ENCODE measurements at places on chromosomes 11 and 22.

DNA sequence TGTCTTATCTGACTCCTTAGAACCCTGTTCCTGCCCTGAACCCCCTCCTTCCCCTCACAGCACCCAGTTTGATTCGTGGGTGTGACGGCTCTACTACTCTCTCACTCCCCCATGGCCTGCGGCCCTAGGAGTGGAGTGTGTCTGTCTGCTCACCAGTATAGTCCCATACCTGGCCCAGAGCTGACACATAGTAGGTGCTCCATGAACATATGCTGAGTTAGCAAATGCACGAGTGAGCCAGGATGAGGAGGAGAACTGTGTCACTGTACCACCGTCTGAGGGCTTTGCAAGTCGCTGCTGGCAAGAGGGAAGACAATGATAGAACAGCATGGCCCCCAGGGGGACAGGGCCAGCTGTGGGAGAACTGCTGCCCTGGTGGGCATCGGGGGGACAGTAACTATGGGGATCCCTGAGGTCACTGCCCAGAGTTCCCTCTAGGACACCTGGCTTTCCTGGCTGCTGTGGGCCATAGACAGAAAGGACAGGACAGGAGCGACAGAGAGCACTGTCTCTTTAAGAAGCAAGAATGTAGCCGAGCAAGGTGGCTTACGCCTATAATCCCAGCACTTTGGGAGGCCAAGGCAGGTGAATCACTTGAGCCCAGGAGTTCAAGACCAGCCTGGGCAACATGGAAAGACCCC lies 19.2 kb upstream of the KIAA0930 start:
- DNase-seq = no peak

DNA sequence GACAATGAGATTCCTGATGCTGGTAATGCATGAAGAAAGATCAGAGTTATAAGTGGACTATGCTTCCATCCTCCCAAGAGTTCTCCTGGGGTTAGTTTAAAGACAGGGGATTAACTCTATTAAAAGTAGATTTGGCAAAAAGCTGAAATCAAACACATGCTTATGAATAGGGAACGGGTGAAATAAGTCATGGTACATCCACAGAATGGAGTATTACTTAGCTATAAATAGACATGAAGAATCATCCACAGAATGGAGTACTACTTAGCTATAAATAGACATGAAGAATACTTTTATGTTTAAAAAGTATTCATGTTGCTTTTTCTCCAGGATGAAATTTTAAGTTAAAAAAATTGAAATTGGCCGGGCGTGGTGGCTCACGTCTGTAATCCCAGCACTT lies 596.4 kb upstream of the B3GAT1 start:
- no peak for DNase-seq

GRCh38 chr22:26606611-26607010 lies 11.2 kb downstream of the CRYBB1 start:
- no peak for DNase-seq

DNA sequence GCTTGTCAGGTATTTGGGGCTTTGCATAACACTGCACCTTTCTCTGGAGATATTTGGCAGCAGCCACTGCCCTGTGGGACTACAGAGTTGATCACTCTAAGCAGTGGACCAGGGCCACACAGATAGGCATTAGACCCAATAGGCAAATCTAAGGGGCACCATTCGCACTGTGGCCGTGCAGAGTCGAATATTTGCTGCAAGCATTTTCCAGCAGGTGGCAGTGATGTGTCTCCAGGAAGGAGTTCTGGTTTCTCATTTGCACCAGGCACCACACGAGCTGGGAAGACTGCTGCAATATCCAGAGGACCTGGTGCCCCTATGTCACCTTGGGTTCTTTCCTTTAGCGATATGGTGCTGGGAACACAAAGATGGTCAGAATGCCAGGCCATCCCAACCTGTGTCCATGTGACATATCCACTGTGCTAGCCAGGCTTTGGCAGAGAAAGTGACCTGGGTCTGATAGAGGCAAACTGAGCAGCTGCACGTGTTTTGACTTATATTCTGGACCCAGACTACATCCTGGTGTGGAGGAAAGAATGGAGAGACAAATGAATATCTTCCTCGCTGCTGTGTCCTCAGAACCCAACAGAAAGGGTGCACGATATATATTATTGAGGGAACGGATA lies 318.7 kb downstream of the BUD13 start:
- DNase-seq = peak; percentile 18

DNA sequence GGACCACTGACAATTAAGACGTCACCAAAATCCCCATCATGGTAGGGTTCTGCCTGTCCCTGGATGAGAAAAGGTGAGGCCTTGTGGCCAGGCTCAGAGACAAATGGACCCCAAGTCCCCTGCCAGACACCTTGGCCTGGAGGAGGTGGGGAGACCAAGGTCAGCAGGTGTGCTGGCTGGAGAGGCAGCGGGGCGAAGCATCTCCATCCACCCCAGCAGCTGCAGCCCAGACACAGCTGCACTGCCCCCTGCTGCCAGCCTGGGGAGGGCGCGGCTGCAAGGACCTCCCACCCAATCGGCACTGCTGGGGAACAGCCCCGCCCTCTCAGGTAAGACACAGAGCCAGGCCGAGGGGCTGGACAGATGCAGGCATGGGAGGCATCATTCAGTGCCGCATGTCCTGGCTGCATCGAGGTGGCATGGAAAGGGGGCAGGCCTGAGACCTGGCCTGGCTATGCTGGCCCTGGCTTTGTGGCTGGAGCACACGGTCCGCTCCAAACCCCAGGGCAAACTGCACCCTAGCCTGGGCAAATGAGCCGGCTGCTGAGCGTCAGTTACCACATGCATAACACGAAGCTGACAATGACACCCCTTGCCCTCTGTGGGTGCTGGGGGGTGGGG lies 12.2 kb upstream of the MFNG start:
- DNase-seq = no peak

- DNase-seq = peak; percentile 55
Observed at GRCh38 chr11:12007769-12008737, at the start of gene DKK3. TSS of gene DKK3 (minus strand) at chr11:12008626. CDS start at chr11:12008582, 44 bp downstream.

DNA sequence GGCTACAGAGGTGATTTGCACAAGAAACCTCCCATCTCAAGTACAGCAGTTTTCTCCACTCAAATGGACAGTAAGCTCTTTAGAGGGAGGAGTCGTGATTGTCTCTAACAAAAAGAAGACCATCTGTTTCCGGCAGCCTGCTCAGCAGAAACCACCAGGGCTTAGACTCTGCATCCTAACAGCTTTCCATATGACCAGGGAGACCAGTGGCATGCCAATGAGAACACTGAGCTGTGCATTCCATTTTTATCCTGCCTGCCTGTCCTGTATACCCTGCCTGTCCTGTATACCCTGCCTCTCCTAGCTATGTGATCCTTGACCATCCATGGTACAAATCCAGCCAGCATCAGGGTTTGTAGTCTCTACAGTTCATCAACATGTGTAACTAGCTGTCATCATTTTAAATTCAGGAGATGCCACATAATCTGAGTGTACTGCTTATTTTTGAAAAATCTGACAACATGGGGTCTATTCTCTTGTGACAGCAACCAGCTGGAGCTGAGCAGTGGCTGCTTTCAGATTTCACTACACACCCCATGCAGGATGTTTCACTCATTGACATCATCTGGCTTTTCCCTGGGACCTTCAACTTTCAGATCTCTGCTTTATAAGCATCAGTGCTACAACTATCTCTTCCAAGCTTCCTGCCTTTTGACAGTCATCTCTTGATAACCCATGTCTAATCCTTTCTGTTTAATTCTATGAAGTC lies 50.5 kb upstream of the POU2AF2 start:
- DNase-seq = no peak

GRCh38 chr11:133936136-133936535 lies 20.6 kb downstream of the IGSF9B start:
- DNase-seq = no peak

DNA sequence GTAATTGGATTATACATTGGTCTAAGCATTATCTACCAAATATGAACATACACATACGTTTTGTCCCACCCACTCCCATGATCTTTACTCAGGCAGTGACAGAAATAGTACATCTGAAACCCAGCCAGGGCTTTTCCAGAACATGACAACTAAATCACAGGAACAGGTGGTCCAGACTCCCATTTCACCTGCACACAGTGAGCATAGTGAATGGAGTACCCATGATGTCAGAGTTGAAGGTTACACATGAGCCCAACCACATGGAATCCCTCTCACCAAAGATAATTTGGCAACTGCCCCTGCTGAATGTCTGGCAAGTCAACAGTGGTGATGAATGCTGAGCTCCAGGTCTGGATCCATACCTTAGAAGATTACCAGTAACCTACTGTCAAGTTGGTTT lies 411.9 kb upstream of the LUZP2 start:
- DNase-seq = no peak

- no peak for DNase-seq
Observed at GRCh38 chr11:115067471-115067870, 389.1 kb downstream of the NXPE2 start.

DNA sequence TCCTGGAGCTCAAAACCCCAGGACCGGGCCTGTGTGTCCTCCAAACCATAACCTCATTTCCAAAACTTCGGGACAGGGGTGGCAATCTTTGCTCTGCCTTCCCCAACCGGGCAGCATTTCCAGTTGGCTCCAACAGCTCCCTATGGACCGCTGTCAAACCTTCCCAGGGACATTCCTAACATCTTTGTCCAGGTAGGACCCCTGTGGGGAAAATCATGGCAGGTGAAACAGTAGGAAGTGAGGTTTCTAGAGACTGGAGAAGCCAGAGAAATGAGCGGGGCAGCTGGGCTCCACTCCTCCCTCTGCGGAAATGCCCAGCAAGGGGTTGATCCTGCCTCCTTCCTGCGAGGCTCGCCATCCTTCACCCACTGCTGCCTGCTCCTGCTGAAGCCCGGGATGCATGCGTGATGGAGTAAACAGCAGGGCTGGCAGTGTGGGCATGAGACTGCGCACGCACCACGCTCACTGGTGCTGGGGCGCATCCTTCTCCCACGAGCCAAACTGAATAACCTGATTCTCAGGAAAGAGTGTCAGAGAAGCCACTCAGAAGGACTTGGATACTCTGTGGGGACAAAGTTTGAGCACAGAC lies 136.4 kb downstream of the BUD13 start:
- no peak for DNase-seq

DNA sequence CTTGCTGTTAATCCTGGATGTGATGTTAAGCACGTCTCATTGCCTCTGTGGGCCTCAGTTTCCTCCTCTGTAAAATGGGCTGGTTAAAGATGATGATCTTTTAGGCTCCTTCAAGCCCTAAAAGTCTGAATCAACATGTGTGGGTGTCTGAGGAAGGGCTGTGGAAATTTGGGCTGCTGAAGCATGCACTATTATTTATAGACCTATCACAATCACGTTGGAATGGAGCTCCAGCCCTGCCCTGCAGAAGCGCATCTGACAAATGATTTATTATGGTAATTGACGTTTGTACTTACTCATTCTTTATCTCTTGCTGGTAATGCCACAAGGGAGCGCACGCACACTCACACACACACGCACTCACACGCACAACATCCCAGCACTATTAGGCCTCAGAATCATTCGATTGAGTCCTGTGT lies 20.4 kb downstream of the P2RX3 start:
- DNase-seq = no peak

GRCh38 chr11:68038226-68038717 lies 553 bp upstream of the TCIRG1 start:
- DNase-seq = no peak

- no peak for DNase-seq
Observed at GRCh38 chr11:76159983-76160661, 46.2 kb downstream of the WNT11 start.

- DNase-seq = no peak
Observed at GRCh38 chr11:59556917-59557348, 45.6 kb downstream of the OR4D9 start.

DNA sequence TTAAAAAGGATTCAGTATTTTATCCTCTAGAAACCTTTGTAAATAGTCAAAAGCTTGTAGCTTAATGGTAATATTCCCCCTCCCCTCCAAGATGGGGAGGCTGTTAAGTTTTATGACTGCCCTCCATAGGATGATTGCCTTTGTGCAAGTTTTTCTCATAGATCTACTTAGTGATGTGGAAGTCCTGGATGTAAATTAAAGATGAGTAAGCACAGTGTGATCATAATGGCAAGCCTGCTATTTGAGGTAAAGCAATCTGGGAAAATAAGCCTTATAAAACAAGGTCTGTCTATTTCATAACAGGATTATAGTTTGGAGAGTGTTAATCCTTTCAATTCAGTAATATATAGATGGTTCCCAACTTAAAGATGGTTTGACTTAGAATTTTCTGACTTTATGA lies 216.3 kb downstream of the DDX10 start:
- no peak for DNase-seq

DNA sequence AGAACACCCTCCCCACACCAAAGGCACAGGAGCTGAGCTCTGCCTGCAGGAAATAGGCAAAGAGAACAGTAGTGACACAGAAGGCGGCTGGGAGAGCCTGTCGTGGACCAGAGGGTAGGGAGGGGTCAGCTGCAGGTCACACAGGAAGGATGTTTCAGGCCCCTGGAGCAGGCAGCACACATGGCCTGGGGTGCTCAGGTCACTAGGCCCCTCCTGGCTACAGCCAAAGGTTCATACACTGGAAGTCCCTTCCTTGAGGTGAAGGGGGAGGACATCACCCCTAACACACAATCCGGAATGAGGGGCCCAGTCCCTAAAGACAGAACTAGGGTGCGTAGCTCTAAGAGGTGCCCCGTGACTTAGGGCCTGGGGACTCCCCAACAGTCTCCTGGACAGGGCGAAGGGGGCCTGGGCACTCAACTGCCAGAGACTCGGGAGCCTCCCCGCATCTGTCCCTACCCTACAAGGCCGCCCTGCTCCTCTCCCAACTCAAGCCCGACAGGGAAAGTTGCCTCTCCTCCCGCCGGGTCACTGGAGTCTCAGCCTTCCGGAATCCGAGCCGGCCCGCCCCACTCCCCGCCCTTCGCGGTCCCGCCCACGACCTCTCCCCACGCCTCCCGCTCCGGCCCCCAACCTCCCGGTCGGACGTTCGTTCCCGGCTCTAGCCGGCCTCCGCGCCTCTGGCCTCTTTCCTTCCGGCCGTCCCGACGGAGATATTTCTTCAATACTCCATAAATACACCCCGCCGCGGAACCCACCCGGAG lies at the start of gene CYB5R2:
Gene CYB5R2, minus strand, starts transcription at position 541 of the 764 bp plus-strand sequence. CDS start 675 bp downstream, outside the sequence.
- DNase-seq = peak; percentile 83

GRCh38 chr11:8707541-8708191 lies 25.1 kb downstream of the RPL27A start:
- DNase-seq = no peak

All from globus pallidus (tissue), 1 donor.